Ovary (tissue), 10 donors: ENCODE measurements at places on chromosomes 1 and 21.

GRCh38 chr1:73862355-73862754 lies 335.6 kb downstream of the LRRIQ3 start:
- H3K4me1 ChIP-seq = no peaks in the 10 kb centered on the region
- H3K4me3 ChIP-seq = no peak overlapping the region

- no peaks in the 10 kb centered on the region for H3K27me3 ChIP-seq
- H3K4me3 ChIP-seq = no peak overlapping the region
- H3K4me1 ChIP-seq = no peaks in the 10 kb centered on the region
Observed at GRCh38 chr1:63099188-63099587, 223.2 kb upstream of the FOXD3 start.

DNA sequence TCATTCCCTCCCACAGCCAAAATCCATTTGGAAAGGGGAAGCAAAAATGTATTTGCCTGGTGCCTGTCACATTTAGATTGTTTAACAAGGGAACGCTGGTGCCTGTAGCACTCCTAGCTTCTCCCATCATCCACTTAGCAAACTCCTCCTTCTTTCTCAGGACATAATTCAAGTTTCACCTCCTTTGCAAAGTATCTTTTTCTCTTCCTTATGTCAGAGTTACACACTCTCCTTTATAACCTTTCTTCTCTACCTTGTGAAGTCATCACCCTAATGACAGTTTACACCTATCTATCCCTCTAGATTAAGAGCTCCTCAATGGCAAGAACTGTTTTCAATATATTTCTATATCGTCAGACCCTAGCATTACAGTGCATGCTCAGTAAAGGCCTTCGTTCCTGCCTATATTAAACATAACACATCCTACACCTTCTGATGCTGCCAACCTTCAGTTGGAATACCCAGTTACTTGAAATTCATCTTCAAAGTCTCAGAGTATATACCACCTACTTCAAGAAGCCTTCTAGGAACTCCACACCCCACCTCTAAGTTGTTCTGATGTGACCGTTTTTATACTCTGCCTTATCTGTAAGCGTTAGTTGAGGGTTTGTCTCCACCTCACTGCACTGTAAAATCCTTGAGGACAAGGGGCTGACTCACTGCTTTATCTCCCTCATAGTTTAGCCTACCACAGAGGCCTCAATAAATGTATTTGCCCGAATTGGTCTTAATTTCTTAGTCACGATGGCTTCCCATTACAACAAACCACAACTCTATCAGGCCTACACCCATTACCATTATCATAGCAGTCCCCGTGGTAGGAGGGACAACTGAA lies 1.0 kb upstream of the EPS15 start:
- H3K4me3 ChIP-seq = no peak overlapping the region
- H3K27me3 ChIP-seq = no peaks in the 10 kb centered on the region
- H3K27ac ChIP-seq = peak overlapping the region; percentile 90
- no peaks in the 10 kb centered on the region for H3K36me3 ChIP-seq
- H3K4me1 ChIP-seq = peaks cover 3% of the 10 kb centered on the region

DNA sequence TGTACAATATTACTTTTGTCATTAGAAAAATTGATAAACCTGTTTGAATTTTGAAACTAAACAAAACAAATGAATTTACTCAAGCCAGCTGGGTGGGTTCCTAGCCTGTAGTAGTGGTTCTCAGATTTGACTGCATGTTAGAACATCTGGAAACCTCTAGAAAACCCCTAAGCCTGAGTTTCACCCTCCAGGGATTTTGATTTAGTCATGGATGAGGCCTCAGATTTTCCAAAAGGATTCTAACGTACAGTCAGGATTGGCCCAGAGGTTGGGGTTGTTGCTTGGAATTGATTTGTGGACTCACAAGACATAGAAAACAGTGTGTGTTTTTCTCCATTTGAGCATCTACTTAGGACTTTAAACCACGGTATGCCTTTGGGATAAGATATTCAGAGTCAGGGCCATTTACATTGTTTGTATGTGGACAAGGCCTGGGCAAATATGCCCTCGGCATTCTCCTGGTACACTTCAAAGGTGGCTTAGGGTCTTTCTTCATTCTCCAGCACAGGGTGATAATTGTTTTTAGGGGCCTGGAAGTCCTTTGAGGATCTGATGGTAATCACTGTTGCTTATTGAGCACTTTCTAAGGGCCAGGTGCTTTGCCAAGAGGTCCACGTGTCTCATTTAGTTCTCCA lies 42.6 kb downstream of the ATP5PO start:
- no peak for DNase-seq
- H3K36me3 ChIP-seq = no peaks in the 10 kb centered on the region
- H3K4me1 ChIP-seq = no peaks in the 10 kb centered on the region

- H3K27me3 ChIP-seq = no peaks in the 10 kb centered on the region
- DNase-seq = peak; percentile 59
- H3K36me3 ChIP-seq = no peaks in the 10 kb centered on the region
- H3K4me1 ChIP-seq = peaks cover 13% of the 10 kb centered on the region
Observed at GRCh38 chr1:110337704-110338308, 1.4 kb upstream of the RBM15 start.

GRCh38 chr21:45918835-45919447 lies 62.6 kb upstream of the COL6A1 start:
- H3K4me3 ChIP-seq = no peak overlapping the region
- H3K36me3 ChIP-seq = no peaks in the 10 kb centered on the region
- no peaks in the 10 kb centered on the region for H3K4me1 ChIP-seq
- H3K27ac ChIP-seq = no peak overlapping the region

- DNase-seq = no peak
- H3K4me3 ChIP-seq = no peak overlapping the region
- no peak overlapping the region for H3K27ac ChIP-seq
- H3K36me3 ChIP-seq = no peaks in the 10 kb centered on the region
- H3K27me3 ChIP-seq = no peaks in the 10 kb centered on the region
Observed at GRCh38 chr1:57411262-57411661, 12.6 kb downstream of the DAB1 start.

DNA sequence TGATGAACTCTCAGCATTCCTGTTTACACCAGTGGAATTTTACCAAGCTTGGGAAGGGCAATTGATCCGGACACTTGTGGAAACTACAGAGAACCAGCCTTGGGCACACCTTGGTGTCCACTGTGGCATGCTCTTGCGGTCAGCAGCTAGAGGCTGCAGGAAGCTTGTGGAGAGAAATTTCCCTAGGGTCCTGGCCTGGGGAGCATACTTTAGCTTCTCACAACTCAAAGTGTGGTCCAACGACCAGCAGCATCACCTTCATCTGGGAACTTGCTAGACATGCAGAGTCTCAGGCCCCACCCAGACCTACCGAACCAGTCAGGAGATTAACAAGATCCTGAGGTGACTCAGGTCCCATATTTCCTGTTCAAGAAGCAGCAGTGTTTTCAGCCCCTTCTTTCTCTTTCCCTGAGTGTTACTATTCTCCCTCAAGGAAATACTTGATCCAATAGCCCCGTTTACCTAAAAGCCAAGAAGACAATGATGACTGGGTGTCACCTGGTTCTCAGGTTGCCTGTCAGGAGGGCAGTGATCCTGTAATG lies 55.7 kb upstream of the KCNE2 start:
- no peaks in the 10 kb centered on the region for H3K27me3 ChIP-seq
- H3K36me3 ChIP-seq = no peaks in the 10 kb centered on the region

DNA sequence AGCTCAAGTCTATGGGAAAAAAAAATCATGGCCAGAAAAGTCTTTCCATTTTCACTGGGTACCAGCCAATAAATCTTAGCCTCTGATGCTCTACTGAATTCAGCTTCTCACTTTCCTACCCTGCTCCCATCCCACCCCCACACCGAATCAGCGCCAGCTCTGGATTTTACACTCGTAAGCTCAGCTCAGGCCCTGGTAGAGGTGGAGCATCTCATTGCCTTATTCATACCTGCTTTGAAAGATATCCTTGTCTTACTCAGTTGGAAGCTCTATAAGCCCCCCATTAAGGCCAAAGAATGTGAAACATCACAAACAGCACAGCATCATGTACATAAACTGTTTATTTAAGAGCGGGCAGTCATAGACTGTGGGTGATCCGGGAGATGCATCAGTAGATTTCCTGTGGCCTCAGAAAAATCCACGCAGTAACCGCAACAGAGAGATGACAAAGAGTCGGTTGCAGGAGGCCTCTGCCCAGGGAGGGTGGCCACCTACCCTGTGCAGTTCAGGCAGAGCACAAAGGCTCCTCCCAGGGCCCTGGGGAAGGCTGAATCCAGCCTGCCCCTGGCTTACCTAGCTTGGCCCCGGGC lies 36.4 kb upstream of the ETS2 start:
- no peak for DNase-seq
- no peaks in the 10 kb centered on the region for H3K27me3 ChIP-seq
- no peaks in the 10 kb centered on the region for H3K36me3 ChIP-seq
- H3K27ac ChIP-seq = no peak overlapping the region
- no peak overlapping the region for H3K4me3 ChIP-seq

DNA sequence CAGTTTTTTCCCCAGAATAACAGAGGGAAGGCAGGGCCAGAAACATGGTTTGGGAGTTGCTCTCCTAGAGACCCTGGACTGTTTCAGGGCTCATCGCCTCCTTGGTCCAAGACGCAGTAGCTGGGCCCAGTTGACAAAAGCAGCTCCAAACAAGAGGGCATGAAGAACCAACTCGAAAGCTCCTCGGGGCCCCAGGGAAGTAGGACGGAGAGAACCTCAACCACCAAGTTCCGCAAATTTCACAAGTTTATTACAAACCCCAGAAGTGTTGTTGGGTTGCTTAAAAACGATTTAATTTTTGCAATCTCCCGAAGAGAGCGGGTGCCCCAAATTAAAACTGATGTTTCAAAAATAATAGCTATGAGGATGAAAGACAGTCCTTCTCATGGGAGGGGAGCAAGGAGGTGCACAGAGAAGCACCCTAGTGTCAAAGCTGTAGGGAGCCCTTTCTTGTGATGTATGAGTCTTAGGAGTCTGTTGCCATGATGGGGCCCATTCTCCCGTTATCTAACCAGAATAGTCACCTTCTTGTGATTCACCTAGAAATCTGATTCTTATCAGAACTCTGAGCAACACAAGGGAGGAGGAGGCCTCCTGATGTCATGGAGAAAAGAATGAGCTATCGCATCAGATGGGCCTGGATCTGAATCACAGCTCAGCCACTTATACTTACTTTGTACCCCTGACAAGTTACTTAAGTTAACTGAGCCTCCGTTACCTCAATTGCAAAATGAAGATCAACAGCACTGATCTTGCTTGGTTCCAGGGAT lies 165.7 kb upstream of the IRF2BP2 start:
- no peak overlapping the region for H3K27ac ChIP-seq
- no peaks in the 10 kb centered on the region for H3K36me3 ChIP-seq
- DNase-seq = no peak
- no peaks in the 10 kb centered on the region for H3K27me3 ChIP-seq

GRCh38 chr1:219659684-219660083 lies 46.8 kb upstream of the ZC3H11B start:
- H3K36me3 ChIP-seq = no peaks in the 10 kb centered on the region
- no peak overlapping the region for H3K27ac ChIP-seq
- no peak for DNase-seq
- H3K27me3 ChIP-seq = no peaks in the 10 kb centered on the region
- H3K4me1 ChIP-seq = no peaks in the 10 kb centered on the region
- no peak overlapping the region for H3K4me3 ChIP-seq
